Stimulated activated CD8-positive, alpha-beta memory T cell treated with anti-CD3 and anti-CD28 coated beads, Interleukin-2, amount 100 ng/mL, for 1 hour (primary cell): ENCODE measurements at places on chromosomes 13 and 19.

DNA sequence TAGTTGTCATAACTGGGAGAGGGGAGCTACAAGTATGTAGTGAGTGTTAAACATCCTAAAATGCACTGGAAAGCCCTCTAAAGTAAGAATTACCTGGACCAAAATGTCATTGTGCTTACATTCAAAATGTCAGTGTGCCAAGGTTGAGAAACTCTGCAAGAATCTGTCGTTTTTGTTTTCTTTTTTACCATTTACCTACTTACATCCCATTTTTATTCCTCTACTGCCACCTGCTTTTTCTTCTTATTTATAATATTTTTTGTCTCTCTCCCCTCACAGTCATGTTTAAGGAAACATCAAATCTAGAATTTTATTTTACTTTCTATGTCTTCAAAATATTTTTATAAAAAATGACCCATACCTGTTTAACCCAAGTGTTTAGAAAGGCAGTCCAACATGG is 226.4 kb downstream of the PCDH17 start:
- DNase-seq, result no peak

- no peak for DNase-seq
These were observed 38.7 kb downstream of the KLF2 start for GRCh38 chr19:16363133-16363851.

GRCh38 chr13:110471833-110472162 is 89.7 kb downstream of the RAB20 start:
- no peak for DNase-seq

DNA sequence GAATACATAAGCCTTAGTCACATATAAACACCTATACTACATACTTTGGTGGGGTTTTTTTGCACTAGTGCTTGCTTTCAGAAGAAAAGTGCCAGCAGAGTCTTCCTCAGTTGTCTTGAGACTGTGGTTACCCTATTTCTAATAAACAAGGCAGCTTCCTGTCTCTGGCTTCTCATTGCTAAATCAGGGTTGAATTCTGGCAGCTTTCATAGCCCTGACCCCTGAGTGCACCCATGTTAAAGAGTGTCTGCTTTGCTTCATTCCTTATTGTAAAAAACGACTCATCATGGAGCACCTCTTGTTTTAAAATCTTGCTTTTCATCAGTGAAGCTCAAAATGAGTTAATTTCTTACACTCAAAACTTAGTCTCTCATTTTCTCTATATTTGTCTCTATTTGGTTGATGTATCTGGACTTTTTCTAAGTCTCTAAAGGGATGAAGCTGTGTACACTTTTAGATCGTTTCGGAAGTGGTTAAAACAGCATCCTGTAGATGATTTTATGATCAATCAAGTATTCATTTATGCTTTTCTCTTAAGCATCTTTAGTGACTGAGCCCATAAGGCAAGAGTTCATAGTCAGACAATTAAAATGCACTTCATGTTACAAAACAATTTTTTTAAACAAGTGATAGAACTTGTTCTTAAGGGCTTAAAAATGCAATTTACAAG is 72.1 kb downstream of the KLF12 start:
- no peak for DNase-seq

GRCh38 chr19:40689339-40690049 is 957 bp downstream of the NUMBL start:
- no peak for DNase-seq

DNA sequence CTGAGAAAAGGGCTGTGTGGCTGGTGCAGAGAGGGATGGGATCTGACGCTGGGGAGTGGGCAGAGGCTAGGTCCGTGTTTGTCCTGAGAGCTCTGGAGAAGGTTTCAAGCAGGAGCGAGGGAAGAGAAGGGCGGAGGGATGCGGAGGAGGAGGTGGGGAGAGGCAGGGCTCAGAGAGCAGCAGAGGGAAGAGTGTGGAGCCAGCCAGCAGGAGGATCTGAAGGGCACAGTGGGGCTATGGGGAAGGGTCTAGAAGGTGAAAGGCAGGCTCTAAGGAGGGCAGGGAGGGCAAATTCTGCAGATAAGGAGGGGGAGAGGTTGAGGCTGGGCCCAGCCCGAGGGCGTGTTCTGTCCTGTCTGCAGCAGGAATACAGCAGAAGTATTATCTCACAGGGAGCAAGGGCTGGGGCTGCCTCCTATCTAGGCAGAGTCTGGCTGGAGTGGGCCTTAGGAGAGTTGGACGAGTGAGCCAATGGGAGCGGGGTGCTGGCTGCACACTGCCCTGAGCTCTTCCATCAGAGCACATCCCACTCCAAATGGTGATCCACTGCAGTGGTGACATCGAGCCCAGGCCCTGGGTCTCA is 6.1 kb downstream of the AP2A1 start:
- DNase-seq, result no peak

GRCh38 chr13:94703721-94704314 is 8.5 kb downstream of the SOX21 start:
- no peak for DNase-seq

DNA sequence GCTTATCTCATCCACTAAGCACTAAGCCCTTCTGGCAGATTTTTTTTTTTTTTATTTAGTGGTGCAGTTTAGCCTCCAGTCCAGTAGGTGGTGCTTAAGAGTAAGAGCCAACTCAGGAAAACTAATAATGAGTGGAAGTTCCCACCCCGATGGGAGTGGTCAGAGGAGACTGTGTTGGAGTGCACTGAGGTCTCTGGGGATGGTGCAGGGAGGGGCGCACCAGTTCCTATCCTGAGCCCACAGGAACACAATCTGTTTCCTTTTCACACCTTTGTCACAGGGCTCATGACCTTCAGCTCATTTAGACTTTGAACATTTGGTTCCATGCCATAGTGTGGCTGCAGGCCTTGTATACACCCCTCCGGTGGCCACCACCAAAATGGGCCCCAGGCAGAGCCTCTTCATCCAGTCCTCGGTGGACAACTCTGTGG is 367.4 kb downstream of the SPRY2 start:
- no peak for DNase-seq

DNA sequence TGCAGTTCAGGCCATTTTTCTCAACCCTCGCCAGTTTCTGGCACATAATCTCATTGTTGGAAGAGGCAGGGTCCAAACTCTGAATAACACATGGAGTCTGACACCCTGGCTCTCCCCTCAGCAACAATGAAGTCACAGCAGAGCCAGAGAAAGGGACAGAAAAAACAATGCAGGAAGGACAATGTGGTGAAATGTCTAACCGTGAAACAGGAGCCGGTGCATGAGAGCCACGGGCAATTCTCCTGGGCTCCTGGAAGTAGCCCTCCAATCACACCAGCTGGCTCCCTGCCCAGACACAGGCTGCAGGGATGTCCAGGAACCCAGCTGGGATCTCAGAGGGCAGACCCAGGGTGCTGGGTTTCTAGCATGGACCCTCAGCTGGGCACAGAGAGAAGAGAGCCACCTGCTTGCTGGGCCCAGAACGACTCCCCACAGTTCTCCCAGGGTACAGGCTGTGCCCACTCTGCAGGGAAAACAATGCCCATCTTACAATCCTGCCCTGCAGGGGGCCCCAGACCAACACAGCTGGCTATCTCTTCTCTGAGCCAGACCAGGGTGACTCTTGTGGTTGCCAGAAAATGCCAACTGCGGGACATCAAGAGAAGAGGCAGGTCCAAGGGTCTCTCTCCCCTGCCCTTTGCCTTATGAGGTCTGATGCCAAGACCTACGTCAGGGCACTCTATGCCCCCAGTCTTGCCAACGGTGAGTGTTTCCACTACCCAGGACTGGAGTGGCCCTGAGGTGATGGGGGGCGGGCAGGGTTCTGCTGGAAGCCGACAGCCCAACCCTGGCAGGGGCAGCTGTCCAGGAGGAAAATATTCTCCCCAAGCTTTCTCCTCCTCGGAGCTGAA is 64.5 kb downstream of the CEBPG start:
- DNase-seq, result no peak

GRCh38 chr13:57632276-57633140 is 964 bp downstream of the PCDH17 start:
- DNase-seq, result no peak

GRCh38 chr13:26253262-26253786 is 605 bp upstream of the CDK8 start:
- DNase-seq, result no peak

- no peak for DNase-seq
These were observed 9.4 kb downstream of the IFNL2 start for GRCh38 chr19:39277598-39277997.

GRCh38 chr13:39224671-39225240 is 186.5 kb downstream of the NHLRC3 start:
- no peak for DNase-seq

DNA sequence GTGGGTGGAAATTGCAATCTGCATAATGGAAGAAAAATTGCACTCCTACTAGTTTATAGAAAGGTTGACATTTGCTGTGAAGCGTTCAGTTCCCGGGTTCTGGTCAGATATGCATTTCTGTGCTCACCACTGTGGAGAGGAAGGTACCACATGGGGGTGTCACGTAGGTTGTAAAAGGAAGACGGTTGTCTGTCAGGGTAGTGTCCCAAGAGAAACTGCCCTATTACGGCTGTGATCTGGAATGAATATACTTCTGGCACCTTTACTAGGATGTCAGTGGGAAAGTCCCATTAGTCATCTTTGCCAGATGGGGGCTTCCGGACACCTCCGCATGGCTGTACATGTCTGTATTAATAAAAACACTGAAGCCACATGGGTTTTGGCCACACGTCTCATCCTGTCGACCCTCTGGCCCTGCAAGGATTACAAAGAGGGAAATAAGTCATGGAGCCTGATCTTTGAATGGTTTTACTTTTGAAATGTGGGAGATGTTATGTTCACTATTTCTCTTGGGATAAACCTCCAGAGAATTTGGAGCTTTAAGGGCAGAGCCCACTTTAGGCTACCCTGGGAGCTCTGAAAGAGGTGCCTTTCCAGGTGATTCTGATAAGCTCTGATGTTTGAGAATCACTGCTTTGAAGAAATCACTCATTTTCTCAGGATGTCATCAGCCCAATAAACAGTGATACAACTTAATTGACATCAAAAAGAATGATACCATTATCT is 133.9 kb downstream of the AKAP11 start:
- no peak for DNase-seq

- DNase-seq, result no peak
These were observed 13.6 kb upstream of the ZNF14 start for GRCh38 chr19:19746286-19747213.

GRCh38 chr13:28494504-28494777 is 487 bp downstream of the FLT1 start:
- no peak for DNase-seq

GRCh38 chr13:71587817-71588216 is 279.2 kb downstream of the DACH1 start:
- DNase-seq, result no peak

DNA sequence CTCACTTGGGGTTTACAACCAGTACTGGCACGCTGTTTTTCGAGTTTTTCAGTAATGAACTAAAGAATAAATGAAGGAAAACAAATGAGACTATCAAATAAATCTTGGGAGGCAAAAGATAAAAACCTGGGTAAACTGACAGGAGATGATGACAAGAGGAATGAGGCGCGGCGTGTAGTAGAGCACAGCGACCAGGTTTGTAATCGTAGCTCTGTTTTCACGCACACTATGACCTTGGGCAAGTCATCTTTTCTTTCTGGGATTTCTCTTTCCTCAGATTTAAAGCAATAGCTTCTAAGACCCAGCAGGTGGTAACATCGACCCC is 419 bp downstream of the MRPS31 start:
- no peak for DNase-seq

- no peak for DNase-seq
These were observed 46.4 kb downstream of the N4BP2L1 start for GRCh38 chr13:32381539-32381938.

GRCh38 chr19:47469363-47469700 is 2.4 kb downstream of the SLC8A2 start:
- no peak for DNase-seq

GRCh38 chr19:38944981-38945506 is 14.3 kb downstream of the MRPS12 start:
- no peak for DNase-seq

DNA sequence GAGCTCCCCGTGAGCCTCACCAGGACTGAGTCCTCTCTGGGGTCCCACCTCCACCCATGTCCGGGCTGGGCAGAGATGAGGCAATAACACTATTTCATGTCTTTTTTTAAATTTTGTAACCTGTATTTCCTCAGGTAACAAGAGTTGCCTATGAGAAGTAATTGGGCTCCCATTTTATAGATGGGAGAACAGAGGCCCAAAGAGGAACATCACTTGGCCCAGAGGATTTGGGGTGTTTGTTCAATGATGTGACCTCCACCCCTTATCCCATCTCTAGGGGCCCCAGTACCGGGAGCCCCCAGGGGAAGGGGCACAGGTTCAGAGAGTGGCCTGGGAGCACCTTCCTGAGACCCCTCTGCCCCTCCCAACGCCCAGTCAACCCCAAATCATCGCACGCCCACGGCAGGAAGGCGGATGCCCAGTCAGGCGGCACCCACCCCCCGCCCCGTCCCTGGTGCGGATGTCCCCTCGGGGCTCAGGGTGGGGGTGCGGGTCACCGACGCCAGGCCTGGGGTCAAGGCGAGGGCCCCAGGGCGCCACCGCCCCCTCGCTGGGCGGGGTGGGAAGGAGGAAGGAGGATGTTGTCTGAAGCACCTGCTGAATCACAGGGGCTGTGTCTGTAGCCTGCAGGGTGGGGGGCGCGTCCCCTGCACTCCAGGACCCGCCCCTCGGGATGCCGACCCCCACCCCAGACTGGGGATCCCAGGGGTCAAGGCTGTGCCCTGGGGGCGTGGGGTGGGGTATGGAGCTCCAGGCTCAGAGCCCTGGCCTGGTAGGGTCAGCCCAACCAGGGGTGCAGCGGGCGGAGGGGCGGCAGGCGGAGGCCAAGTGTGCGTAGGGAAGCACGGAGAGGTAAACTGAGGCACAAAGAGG is 9.0 kb upstream of the CIRBP start:
- DNase-seq, result no peak

DNA sequence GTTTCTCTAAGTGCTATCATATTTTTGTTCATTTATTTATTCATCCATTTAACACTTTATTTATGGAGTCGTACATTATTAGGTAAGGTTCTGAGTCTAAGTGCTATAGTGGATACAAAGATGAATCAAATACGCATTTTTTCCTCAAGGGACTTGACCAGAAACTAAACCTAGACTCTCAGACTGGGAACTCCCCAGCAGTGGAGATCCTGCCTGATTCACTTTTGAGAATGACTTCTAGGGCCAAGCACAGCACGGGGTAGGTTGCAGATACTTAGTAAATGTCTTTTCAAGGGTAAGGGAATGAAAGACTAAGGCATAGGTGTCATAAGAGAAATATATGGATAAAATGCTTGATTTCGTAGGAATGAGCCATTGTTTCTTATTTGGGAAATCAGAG is 7.2 kb downstream of the DNAJC15 start:
- no peak for DNase-seq

- DNase-seq, result no peak
These were observed 127.5 kb downstream of the KLF12 start for GRCh38 chr13:74006666-74007065.

GRCh38 chr19:35209646-35210045 is 18.9 kb downstream of the FAM187B start:
- no peak for DNase-seq

DNA sequence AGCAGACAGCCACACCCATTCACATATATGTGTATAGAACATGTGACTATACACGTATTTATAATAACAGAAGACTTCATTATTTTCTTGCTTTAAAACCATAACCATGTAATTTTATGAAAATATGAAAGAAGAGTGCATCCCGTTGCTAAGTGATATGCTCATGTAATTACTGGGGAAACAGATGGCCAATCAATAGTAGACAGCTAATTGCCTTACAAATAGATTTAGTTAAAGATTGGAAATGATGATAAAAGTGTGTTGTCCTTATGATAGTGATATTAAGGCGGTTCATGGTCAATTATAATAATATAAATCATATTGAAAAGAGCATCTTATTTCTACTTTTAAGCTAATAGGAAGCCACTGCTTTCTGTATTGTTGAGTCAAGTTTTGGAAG is 95.9 kb downstream of the RFC3 start:
- DNase-seq, result no peak
